ENCODE measurements at places on chromosomes 11 and 22.

GRCh38 chr11:62573006-62573591 is 592 bp downstream of the EEF1G start:
- DNase-seq: no peak

- no peak for DNase-seq
Observed at GRCh38 chr11:120010775-120011174, 127.1 kb downstream of the TRIM29 start.

DNA sequence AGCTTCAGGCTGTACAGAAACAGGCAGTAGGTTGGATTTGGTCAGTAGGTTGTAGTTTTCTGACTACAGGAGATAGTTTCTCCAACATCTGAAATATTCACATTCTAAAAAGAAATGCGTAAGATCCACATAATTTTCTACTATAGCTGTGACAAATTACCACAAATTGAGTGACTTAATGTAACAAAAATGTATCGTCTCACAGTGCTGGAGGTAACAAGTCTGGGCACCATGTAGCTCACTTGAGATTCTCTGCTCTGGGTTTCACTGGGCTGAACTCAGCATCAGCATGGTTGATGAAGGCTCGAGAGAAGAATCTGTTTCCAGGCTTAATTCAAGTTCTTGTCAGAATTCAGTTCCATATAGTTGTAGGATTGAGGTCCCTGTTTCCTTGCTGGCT is 350.9 kb upstream of the CCDC179 start:
- DNase-seq: no peak

DNA sequence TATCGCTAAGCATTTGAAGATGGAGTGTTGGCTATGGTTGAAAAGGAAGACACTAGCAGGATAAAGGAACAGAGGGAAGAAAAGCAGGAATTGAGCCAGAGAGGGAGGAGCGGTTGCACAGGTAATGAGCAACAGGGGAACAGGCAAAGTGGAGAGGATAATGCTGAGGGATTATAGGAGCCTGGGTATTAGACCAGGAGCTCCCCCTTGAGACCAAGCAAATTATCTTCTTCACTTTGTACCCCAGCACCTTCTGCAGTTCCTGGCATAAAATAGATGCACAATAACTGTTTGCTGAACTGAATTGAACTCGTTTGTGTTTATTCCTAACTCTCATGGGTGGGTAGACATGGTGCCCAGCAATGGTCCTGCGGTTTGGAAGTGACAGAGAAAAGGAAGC is 54.6 kb upstream of the OR5P2 start:
- no peak for DNase-seq

GRCh38 chr11:2401436-2401984 is 960 bp downstream of the TSSC4 start:
- no peak for DNase-seq

GRCh38 chr11:69958308-69958707 is 119.8 kb upstream of the ANO1 start:
- peak; percentile 20 for DNase-seq

GRCh38 chr11:92692826-92693546 is 276.5 kb upstream of the MTNR1B start:
- no peak for DNase-seq

GRCh38 chr11:12237381-12237784 is 127.0 kb downstream of the MICAL2 start:
- no peak for DNase-seq

GRCh38 chr11:7632211-7632610 is 41.1 kb downstream of the CYB5R2 start:
- no peak for DNase-seq

DNA sequence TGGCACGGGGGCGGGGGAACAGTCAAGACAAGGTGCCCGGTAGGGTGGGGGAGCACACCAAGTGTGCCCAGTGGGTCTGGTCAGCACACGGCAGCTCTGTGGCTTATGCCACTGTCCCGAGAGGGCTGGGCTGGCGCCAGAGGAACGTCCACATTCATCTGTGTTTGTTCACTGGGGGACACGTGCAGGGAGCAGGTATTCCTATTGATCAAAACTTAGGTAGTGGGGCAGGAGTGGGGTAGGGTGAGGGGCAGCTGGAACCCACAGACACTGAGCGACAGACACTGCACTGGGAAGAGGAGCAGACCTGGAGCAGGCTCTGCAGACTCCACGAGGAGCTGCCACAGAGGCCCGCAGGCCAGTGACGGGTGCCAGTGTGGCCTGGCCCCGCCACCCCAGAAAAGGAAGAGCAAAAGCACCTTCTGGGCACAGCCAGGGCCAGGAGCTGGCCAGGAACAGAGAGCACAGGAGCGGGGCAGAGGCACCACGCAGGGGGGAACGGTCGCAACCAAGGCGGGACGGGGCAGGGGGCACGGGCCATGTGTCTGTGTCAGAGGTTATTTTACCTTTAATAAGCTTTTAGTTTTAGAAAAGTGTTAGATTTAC is 2.1 kb upstream of the MOB2 start:
- DNase-seq: no peak

DNA sequence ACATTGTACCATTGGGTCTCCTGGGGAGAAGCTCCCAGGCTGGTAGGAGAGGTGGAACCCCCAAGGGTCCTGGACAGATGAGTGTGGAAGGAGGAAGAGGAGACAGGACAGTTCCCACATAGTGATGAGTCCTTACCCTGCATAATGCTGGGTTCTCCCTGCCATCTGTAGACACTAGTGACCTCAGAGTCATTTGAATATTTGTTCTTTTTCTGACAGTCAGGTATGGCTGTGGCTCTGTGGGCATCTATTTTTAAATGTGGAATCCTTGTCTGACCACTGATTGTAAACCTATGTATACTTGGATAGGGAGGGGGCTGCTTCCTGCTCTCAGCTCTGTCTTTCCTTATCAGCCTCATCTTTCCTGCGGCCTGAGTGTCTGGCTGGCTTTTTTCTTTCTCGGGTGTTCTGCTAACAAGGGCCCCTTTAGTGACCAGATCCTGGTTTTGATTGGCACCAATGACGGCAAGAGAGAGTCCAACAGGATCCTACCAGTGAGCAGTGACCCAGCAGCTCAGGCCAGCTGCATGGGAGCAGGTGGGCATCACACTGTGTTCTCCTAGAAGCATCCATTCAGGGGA is 2.6 kb upstream of the SLC5A1 start:
- DNase-seq: no peak

DNA sequence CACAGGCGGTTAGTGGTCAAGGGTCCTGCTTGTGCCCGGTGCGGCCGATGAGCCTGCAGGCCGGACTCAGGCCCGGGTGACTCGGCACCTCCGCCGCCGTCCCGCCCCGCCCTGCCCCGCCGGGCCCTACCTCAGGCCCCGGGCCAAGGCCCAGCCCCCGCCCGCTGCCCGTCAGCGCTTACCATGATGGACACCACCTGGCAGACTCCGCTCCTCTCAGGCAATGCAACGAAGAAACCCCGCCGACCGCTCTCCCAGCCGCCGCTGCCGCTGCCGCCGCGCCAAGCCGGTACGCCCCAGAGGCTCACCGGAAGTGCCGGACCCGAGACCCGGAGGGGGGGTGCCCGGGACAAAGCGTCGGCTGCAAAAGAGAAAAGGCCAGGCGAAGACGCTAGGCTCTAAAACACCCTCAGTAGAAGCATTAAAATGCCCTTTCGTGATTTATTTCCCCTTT is at the start of gene UFD1:
UFD1 (minus strand) TSS at position 293 of the 454 bp plus-strand sequence; CDS start at position 185, 108 bp downstream.
- DNase-seq: no peak

- DNase-seq: no peak
Observed at GRCh38 chr11:14905104-14906033, 13.3 kb upstream of the CYP2R1 start.

DNA sequence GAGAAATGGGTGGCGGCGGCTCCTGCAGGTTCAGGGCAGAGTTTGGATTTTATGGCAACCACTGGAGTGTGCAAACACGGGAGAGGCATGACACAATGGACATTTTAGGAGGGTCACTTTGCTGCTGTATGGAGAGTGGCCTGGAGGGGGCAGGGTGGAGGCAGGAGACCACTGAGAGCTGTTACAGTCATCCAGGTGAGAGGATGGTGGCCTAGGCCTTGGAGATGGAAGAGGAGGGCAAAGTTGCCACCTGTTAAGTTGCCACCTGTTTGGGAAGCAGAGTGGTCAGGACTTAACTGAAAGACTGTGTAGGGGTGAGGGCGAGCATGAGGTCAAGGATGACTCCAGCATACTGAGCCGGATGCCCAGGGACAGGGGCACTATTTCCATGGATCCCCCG is 2.3 kb upstream of the RAD9A start:
- DNase-seq: no peak

GRCh38 chr11:6862961-6863360 is at the start of gene OR10A2:
TSS of gene OR10A2 (plus strand) at chr11:6863057. CDS start at chr11:6869755, 6,698 bp downstream.
- DNase-seq: no peak

GRCh38 chr22:48938741-48939140 is 888.9 kb downstream of the BRD1 start:
- no peak for DNase-seq

GRCh38 chr11:57805780-57806179 is 44.2 kb downstream of the CTNND1 start:
- no peak for DNase-seq

DNA sequence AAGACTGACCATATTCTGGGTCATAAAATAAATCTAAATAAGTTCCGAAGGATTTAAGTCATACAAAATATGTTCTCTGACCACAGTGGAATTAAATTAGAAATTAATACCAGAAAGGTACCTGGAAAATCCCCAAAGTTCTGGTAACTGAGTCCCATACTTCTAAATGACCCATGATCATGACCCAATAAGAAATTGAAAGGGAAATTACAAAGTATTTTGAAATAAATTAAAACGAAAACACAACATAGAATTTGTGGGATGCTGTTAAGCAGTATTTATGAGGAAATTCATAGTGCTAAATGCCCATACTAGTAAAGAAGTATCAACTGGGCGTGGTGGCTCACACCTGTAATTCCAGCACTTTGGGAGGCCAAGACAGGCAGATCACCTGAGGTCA is 23.4 kb upstream of the IL10RA start:
- DNase-seq: no peak

GRCh38 chr11:70225681-70226177 is 22.6 kb downstream of the FADD start:
- no peak for DNase-seq

- DNase-seq: no peak
Observed at GRCh38 chr22:21938906-21939305, 13.7 kb downstream of the PPM1F start.

DNA sequence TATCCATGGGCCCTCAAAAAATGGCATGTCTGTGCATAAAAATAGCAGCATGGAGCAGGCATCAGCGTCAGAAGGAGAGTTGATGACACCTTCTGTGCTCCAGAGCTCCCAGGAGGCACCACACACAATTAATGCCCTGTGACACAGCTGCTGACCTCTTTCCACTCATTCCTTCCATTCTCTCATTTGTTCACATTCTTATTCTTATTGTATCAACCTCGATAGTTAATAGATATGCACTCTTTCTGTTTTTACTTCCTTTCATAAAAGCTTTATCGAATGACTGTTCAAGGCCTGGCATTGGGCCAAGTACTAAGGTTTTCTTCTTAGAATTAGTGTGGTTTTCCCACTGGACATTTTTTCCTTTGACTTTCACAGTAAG is 266.0 kb upstream of the MTNR1B start:
- peak; percentile 45 for DNase-seq

- DNase-seq: no peak
Observed at GRCh38 chr11:82034527-82034926, 699.1 kb downstream of the FAM181B start.

- DNase-seq: no peak
Observed at GRCh38 chr11:10387206-10388083, 67.6 kb upstream of the AMPD3 start.

DNA sequence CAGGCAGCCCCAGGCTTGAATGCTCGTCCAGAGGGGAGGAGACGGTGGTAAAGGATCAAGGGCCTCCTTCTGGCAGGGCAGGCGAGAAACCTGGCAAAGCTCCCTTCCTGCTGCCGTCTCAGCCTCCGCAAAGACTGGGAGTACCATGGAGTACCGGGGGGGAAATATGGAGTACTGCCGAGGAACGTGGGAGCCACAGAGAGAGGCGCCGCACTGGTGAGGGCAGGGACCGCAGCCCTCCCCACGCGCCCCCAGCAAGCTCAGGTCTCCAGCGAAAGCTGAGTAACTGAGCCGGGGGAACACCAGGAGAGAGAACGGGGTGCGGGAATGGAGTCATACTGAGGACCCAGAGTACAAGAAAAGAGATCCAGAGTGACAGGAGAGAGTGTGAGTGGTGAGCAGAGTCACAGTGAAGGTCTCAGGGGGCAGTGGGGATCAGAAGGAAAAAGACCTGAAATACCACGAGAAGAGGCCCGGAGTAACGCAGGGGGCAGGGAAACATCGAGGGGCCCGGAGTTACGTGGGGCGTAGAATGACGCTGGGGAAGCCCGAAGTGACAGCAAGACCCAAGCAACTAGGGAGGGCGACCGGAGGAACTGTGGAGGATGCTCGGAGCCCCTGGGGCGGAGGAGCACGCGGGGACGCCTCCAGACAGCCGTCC is 740 bp downstream of the EML3 start:
- DNase-seq: no peak

- no peak for DNase-seq
Observed at GRCh38 chr11:131546218-131546895, 175.9 kb downstream of the NTM start.

- no peak for DNase-seq
Observed at GRCh38 chr11:832529-833113, at the start of gene CD151. TSS of gene CD151 (plus strand) at chr11:832952. CDS start at chr11:836070, 3,118 bp downstream.

DNA sequence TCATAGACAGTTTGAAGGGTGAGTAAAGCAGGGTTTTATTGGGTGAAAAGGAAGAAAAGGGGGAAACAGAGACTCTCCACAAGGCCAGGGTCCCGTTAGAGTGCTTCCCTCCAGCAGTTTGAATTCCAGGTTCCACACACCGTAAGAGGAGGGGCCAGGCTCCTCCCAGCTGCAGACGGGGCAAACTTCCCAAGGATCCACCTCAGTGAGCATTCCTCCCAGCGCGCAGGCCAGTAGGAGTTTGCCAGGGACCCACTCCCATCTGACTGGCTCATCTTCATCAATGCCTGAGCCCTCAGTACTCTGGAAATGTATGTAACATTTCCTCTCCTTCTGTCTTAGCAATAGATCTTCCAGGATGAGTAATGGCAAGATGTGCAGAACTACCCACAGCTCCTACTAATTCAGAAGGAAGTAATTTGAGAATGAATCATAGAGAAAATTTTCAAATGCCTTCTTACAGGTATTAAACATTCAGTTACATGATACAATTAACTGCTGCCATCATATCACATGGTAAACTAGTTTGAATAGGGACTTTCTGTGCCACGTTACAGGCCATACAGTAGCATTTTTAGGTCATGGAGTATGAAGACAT is 34.0 kb upstream of the TRPC6 start:
- DNase-seq: no peak

DNA sequence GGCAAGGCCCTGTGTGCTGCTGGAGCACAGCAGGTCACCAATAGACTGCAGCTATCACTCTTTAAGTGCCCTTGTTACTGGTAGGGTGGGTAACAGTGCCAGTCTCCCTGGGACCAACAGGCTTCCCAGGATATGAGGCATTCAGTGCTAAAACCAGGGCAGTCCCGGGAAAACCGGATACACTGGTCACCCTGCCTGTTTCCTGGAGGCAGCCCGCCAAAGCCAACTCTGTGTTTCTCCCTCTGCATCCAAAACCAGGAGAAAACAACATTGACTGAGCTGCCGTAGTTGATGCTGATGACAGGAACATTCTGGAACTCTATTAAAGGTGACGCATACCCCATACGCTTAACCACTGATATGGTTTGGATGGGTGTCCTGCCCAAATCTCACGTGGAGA is 149.1 kb downstream of the SHANK2 start:
- DNase-seq: no peak

- no peak for DNase-seq
Observed at GRCh38 chr22:46416891-46417580, 81.5 kb downstream of the TRMU start.
